SW 1271 (cell line): ENCODE measurements at places on chromosomes 1 and 21.

GRCh38 chr1:209829716-209830115, 1.9 kb downstream of the UTP25 start:
- DNase-seq = no peak

DNA sequence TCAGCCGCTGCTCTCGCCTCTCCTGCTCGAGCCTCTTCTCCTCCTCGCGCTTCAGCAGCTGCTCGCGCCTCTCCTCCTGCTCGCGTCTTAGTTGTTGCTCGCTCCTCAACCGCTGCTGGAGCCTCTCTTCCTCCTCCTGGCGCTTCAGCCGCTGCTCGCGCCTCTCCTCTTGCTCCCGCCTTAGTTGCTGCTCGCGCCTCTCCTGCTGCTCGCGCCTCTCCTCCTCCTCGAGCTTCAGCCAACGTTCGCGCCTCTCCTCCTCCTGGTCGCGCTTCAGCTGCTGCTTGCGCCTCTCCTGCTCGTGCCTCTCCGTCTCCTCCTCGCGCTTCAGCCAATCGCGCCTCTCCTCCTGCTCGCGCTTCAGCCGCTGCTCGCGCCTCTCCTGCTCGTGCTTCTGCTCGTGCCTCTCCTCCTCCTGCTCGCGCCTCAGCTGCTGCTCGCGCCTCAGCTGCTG, 3.7 kb downstream of the TCHH start:
- peak; percentile 61 for DNase-seq

GRCh38 chr1:9068981-9069325, 482 bp downstream of the SLC2A5 start:
- no peak for DNase-seq

DNA sequence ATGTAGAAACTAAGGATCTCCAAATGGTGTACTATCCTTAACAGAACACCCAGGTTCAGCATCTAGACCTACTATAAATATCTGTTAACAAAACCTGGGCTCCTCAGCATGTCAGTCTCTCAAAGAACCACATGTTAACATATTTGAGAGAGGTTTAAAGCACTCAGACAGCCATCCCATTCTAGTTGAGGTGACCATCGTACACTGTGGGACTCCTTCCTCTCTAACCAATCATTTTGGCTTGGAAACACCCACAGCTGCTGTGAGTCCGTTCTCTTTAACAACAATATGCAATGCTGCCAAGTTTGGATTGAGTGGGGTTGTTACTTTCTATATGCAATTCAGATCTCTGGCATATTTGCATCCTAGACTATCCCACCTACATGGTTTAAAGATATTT, 105.8 kb downstream of the MRPL39 start:
- DNase-seq = no peak

DNA sequence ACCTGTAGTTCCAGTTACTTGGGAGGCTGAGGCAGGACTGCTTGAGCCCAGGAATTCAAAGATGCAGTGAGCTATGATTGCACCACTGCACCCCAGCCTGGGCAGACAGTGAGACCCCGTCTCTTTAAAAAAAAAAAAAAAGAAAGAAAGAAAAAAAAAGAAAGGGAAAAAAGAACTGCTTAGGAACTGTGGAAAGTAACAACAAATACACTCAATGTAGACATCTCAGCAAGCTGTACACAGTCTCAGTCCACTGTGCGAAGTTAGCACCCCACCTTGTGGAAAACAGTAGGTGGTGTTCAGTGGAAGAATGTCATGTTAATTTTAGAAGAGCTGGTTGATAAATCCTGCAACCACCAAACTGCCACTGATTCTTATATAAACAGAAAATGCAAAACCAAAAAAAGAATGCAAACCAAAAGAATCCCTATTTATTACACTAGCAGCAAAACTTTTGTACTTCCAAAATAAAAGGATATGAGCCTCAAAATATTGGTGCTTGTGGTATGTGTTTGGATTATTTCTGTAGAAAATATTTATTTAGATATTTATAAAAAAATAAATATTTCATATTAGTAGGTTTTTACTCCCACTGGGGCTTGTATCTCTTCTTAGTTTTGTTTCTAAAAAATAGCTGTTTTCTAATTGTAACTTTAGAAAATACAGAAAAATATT, 31.1 kb downstream of the ALG14 start:
- DNase-seq = peak; percentile 71

- DNase-seq = no peak
Measured at GRCh38 chr1:232291681-232292080, 338.3 kb downstream of the SIPA1L2 start.

DNA sequence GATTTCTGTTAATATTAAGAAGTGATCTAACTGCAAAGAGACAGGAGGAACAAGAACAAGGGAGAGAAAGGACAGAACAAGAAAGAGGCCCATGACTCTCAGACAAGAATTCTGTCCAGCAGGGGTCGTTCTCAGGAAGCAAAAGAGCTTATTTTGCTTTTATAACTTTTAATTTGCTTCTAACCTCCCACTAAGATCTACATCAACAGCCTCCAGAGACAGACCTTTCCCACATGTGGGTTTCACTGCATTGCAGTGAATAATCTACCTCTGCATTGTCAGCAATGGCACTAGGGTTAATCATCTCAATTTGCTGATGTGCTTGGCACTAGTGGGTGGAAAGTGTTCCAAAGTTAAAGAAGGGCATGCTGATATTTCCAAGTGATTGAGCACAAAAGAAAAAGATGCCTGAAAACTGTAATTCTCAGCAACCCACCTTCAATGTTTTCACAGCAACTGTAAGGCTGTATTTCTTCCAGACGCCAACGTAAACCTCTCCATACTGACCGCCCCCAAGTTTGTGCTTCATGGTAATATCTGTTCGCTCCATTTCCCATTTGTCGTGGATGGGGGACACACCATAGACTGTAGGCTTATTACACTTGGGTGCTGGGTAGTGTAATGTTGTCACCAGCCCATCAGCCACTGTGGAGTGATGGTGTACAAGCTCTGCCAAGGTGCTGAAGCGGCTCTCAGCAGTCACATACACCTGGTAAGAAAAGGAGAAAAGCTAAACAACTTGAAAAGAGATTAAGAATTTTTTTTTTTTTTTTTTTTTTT, 39.5 kb downstream of the TOR3A start:
- peak; percentile 37 for DNase-seq

GRCh38 chr1:28548318-28548717, 4.6 kb upstream of the TRNAU1AP start:
- no peak for DNase-seq

DNA sequence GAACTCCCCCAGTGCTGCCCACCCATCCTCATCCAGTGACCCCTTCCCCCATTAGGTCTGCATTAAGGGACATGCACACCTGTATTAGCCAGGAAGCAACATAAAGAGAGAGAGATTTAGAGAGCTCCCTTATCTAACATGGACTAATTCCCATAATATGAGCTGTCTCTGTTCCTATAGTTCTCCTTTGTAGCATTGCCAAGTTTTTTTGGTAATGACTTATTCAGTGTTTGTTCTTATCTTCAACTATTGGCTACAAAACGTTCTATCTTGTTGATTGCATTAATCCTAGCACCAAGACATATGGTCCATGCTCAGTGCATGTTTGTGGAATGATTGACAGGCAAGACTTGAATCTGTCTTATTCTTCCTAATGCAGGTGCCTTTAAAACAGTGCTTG, 264.0 kb downstream of the ADGRL2 start:
- no peak for DNase-seq

DNA sequence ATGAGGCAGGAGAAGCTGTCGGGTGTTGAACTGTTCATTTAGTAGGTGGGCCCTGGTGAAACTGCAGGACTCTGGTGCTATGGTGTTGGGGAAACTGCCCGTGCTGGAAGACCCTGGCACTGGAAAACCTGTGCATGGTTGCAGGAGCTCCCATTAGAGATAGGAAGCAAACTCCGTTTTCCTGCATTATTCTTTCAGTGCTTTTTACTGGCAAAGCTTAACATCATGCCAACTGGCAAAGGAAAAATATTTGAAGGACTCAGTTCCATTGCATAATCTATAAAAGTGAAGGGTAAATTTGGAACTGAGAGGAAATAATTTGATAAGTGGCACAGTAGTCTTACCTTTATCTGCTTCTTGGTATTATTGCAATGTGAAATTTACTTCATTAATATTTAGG, 31.7 kb upstream of the MPC2 start:
- DNase-seq = no peak

DNA sequence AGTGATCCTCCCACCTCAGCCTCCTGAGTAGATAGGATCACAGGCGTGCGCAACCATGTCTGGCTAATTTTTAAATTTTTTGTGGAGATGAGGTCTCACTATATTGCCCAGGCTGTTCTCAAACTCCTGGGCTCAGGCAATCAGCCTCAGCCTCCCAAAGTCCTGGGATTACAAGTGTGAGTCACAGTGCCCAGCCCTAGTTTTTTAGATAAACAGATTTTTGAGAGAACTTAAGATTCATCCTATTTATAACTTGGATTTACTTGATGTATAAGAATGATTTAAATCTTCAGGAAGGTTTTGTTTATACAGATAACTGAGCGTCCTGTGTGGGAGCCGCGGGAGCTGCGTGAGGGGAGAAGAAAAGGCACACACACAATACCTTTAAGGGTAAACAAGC, 26.2 kb downstream of the HEYL start:
- DNase-seq = no peak

DNA sequence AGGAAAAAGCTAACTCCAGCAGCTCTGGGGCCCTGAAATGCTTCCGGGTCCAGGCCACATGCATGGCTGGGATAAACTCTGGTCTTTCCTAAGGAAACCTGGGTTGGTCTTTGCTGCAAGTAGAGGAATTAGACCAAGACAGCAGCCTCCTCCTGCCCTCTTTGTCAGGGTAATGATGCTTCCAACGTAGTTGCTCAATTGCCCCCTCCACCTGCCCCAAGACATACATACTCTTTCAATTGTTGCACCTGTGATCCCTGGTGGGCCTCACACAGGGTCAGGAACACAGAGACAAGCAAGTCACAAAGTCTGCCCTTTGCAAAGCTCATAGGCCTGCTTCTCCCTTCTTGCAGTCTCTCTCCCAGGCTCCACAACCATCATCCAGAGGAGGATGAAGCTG, 41.9 kb upstream of the GRIK3 start:
- no peak for DNase-seq

DNA sequence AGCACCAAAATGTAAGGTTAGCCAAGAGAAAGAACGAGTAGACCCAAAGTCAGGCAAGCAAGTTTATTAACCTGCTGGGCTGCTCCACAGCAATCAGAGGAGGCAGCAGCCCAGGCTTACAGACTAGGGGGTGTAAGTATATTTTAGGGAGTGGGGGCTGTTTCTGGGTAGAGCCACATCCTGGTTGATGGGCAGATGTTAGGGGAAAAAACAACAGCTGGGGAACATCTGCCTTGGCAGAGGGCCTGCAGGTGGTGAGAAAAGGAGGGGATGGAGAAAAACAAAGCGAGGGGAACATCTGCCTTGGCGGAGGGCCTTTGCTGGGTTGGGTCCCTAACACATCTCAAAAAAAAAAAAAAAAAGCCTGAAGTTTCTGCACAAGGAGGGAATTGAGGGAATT, 9.7 kb upstream of the ZBTB48 start:
- no peak for DNase-seq

DNA sequence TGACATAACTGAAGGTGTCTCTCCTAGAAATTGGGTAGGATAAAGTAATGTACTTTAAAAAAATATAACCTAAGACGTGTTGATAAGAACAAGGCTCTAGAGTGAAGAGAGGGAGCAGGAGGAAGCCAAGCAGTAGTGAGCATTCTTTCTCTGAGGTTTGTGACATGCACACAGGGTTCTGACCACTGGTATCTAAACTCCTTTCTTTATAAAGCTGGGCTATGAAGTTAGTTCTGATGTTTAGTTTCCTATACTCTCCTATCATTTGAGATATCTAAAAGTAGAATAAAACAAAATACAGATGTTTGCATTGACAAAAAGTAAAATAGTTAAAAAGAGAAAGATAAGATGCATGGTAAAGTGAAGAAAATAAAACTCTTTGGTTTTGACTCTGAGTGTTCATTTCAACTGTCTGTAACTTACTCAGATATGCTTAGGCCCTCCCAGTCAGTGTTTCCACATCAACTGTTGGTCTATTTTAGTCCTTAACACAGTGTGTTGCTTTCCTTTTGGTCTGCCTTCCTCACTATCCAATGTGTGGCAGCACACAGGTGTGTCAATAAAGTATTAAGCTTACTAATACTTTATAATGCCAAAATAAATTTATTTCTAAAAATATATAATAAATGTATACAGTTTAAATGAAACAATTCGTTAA, 543.5 kb downstream of the PTPRC start:
- no peak for DNase-seq

- peak; percentile 75 for DNase-seq
Measured at GRCh38 chr1:223233410-223234169, 90.5 kb upstream of the TLR5 start.

DNA sequence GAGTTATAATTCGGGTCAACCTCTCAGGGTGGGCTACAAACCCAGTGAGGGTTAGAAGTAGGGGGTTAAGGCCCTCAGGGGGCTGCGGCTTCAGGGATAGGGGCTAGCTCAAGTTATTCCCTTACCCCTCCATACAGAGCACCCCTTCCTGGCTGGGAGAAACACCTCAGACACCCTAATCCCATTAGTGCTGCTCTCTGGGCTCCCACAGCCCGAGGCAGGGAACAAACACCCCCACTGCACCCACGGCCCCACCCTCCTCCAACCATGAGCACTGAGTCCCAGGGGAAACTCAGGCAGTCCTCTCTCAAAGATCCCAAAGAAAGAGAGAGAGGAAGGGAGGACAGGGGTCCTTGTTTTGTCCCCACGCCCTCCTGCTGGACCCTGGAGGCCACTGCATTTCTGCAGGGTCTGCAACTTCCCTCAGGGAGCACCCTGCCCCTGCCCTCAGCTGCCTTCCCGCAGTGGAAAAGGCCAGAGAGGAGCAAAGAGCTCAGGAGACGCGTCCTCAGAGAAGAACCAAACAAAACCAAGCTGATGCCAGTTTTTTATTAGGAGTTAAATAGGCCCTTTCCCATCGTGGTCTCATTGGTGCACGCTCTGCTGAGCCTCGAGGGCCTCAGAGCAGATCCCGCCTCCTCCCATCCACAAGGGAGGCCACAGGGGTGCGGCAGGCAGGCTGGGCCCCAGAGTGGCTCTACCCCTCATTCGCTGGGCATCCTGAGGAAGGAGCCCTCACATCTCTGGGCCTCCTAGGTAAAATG, 1.4 kb upstream of the S100A4 start:
- DNase-seq = no peak

GRCh38 chr1:109504974-109505373, 4.6 kb downstream of the AMIGO1 start:
- DNase-seq = no peak

- no peak for DNase-seq
Measured at GRCh38 chr1:94858276-94858675, 38.1 kb downstream of the SLC44A3 start.
